RCC 7860 (cell line): ENCODE measurements at places on chromosomes 7 and 10.

- peak; percentile 58 for DNase-seq
Measured at GRCh38 chr7:135994466-135995205, 17.5 kb upstream of the MTPN start.

DNA sequence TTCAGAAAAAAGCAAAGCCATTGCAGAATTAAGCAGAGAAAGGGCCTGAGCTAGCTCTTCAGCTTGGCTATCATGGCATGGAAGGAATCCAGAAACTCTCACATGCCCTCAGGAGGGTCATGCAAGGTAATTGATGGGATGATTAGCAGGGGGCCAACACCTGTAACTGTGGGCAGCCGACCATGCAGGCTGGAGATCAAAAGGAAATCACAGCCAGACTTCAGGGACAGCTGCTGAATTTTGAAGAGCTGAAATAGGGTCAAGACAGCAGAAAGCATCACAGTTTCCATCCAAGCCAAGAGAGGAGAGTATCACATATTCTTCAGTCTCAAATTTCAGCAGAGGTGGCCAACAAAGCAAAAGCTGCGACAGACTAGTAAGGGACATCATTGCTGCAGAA lies 239.6 kb upstream of the STEAP1 start:
- DNase-seq: no peak

GRCh38 chr10:21534604-21535493 lies 817 bp downstream of the MLLT10 start:
- DNase-seq: peak; percentile 31

- peak; percentile 30 for DNase-seq
Measured at GRCh38 chr10:32970910-32971309, 12.9 kb upstream of the ITGB1 start.

GRCh38 chr10:61836888-61837754 lies 64.4 kb upstream of the ARID5B start:
- DNase-seq: peak; percentile 87

DNA sequence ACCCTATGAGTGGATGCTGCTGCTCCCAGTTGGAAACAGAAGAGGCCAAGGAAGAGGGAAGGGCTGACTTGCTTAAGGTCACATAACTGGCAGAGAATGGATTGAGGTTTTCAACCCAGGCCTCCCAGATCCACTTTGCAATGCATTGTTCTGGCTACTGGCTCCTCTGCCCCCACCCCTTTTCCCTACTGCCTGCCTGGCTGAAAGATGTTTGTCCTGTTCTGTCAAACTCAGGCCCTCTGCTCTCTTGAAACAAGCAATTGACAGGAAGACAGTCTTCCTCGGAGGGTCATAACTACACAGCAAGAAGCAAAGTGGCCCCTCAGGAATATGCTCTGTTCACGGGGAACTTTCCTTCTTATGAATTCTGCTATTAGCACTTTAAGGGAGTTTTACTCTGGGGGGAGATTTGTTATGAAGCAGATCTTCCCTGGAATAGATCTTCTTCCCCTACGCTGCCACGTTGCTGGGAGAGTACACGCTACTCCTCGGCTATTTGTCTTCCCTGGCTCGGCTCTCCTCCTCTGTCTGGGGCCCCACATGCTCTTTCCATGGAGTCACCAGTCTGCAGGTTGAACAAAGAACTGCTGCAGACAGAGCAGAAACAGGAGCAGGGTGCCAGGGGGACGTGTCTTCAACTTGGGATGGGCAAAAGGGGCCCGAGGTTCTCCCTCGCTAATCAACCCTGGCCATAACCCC lies 436.1 kb downstream of the TYW1 start:
- DNase-seq: no peak
